ENCODE measurements at places on chromosomes 6 and 20. TPM values are rescaled to one million over a fixed set of nuclear protein-coding genes. Genes with fewer than 3 reads are reported as not detected.

The FOXF2 gene
- total RNA-seq = 14.4 TPM

The DNAH8 gene
- total RNA-seq = not detected

The RTF2 gene
- 93.8 TPM for total RNA-seq

The GLO1 gene
- 95.6 TPM for total RNA-seq

The ENPP3 gene
- total RNA-seq = not detected

The MED20 gene
- 13.7 TPM for total RNA-seq

The MRAP2 gene
- total RNA-seq = 1.8 TPM

The LPIN3 gene
- 13.7 TPM for total RNA-seq

The BPIFB4 gene
- total RNA-seq = not detected
